COLO829 (cell line): ENCODE measurements at places on chromosomes 11 and 22.

- no peak for DNase-seq
These were observed 2.7 kb downstream of the TENM4 start for GRCh38 chr11:79437981-79438630.

- no peak for DNase-seq
These were observed 176.7 kb upstream of the TENM4 start for GRCh38 chr11:79617561-79617960.

DNA sequence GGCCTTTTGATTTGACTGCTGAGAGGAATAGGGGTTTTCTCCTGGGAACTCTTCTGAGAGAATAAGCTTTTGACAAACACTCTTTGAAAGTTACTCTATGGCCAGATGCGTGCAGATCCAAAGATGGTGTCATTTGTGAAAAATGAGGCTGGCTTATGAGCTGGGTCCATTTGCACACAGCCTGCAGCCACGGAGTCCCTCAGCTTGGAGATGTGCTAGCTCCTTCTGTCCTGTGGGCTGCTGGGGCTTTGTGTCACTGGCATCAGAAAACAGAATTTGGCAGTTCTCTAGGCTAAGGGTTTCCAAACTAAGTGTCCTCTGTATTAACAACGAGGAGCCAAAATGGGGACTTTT is 702.4 kb downstream of the NTM start:
- no peak for DNase-seq

DNA sequence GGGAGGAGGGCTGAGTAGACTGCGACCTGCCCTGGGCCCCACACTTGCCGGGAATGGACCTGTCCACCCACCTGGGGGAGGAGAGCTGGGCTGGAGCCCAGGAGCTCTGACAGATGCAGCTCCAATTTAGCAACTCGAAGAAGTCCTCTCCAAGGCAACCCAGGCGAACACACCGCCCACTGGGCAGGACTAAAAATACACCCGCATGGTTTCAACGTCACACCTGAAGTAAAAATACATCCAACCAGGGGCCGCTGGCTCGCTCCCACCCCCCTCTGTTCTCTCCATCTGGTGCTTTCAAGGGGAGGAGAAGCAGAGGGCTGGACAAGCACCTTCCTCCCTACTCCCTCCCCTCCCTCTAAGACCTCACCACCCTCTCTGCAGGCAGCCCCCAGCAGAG is 119.9 kb downstream of the FEZ1 start:
- no peak for DNase-seq

DNA sequence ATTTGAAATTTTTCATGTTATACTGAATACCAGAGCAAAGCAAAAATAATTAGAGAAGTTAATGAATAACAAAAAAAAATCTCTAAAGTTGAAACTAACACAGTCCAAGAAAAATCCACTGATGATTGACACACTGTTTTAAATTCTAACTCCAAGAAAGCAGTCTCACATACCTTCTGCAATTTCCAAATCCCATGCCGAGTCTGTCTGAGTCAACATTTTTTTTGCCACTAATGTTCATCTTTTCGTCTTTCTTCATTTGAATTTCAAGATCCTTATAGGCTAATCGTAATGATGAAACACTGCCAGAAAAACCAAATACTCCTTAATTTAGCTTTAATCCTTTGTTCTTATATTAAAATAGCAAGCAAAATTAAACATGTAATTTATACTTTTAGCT is 39.5 kb downstream of the ARFGAP3 start:
- DNase-seq, result no peak

DNA sequence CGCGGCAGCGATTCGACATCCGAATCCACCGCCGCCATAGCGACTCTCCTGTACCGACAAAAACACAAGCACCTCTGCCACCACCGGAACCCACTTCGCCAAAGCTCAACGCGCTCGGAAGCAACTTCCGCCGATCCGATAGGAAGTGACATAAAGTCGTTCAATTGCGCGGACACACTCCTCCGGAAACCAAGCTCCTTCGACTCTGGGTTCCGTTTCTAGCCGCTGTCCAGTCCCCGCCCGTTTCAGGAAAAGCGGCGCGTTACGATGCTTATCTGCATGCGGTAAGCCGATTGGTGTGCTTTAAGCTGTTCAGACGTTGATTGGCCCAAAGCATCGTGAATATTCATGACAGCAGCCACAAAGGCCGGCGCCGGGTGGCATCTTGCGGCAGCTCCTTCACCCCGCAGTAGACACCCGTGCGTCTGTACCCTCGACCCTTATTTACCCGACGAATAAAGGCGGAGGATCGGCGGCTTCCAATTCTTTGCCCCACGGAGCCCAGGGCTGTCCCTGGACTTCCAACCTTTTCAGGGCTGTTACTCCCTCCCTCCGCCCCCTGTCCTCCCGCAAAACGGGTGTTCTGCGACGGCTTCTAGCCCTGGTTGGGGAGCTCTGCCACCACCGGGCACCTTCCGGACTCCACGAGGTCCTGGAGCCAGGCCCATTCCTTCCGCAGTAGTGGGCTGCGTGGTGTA is at the start of gene TUT1:
Gene TUT1, minus strand, starts transcription at position 76 of the 698 bp plus-strand sequence. Its CDS starts 38 bp downstream, at position 38.
- DNase-seq, result peak; percentile 96

DNA sequence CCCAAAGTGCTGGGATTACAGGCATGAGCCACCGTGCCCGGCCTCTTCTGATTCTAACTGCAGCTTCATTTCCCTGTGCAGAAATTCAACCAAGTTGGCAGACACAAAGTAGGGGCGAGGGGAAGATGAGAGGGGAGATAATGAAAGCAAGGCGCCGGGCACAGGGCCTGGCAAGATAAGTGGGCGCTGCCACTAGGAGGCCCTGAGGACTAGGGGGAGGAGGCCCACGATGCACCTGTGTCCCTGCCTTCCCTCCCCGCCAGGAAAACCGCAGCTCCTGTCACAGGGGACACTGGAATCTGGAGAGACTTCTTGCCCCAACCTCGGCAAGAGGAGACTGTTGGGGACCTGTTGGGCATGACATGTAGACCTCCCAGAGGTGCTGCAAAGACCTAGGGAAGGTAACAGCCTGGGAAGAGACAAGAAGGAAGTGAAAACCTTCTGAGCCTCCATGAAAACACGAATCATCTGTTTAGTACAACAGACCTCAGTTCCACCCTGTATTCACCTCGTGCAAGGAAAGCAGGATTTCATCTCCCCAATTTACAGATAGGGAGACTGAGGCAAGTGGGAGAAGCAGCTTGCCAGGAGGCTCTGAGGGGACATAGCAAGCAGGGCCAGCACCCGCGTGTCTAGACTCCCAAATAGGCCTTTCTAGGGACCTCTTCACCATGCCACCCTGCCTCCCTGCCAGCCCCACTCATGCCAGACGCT is 3.1 kb upstream of the LGALS1 start:
- no peak for DNase-seq

GRCh38 chr22:19823191-19823901 is 31.3 kb downstream of the GNB1L start:
- DNase-seq, result no peak

GRCh38 chr11:130561441-130561881 is 113.0 kb downstream of the ADAMTS15 start:
- no peak for DNase-seq

DNA sequence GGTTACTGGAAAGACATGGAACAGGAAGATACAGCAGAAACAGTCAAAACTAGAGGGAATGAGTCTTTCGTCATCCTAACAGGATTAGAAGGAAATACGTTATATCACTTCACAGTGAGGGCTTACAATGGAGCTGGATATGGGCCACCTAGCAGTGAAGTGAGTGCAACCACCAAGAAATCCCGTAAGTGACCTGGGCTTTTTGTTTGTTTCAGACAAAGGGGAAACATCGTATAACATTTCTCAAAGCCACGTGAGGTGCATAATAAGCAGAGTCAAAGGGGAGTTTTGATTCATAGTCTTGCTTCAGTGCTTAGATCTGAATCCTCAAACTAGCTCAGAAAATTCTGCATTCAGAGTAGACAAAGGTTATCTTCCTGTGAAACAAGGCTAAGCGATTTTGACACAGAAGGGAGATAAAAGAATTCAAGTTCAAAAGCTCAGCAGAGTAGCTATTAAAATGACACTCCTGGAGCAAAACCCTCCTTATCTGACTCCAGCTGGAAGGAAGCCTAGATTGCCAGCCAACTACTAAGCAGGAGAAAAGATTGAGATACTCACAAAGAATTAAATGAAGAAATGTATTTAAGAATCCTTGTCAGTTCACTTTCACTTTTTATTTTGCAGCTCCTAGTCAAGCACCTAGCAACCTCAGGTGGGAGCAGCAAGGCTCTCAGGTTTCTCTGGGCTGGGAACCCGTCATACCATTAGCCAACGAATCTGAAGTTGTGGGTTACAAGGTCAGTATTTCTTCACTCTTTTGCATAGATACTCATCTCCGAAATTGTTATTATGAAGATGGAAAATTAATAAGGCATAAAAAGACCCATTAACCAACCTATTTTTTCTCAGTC is 346.4 kb upstream of the ARHGAP42 start:
- DNase-seq, result no peak

DNA sequence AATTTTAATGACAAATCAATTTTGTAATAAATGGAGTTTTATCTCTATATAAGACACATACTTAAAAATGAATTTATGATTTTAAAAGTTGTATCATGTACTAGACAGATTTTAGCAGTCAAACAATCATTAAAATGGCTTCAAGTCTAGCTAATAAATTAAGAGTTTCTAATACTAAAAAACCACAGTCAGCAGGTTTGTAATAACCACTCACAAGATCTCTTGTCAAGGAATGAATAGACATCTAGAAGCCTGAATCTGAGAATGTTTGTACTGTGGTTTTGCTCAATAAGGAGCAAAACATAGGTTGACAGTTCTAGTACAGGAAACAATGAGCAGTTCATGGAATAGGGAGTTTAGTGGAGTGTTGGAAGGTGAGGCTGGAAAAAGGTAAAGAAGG is 81.2 kb downstream of the DEUP1 start:
- no peak for DNase-seq

- no peak for DNase-seq
These were observed 87.5 kb upstream of the RCN1 start for GRCh38 chr11:32003335-32003734.

DNA sequence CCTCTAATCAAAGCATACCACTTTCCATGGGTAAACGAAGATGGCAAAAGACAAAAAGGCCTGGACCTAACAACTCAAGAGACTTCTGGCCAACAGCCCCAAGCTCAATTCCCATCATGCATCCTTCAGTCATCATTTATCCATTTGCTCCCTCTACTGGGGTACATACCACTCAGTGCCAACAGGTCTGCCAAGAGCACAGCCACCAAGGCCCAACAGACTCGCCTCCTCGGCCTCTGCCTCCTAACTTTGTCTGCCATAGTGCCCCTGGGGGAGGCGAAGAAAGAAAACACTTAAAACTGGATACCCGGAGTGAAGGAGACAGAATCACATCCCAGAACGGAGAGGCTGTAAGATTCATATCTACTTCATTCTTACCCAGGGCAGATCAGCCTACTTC is 1.1 kb downstream of the HYOU1 start:
- no peak for DNase-seq

DNA sequence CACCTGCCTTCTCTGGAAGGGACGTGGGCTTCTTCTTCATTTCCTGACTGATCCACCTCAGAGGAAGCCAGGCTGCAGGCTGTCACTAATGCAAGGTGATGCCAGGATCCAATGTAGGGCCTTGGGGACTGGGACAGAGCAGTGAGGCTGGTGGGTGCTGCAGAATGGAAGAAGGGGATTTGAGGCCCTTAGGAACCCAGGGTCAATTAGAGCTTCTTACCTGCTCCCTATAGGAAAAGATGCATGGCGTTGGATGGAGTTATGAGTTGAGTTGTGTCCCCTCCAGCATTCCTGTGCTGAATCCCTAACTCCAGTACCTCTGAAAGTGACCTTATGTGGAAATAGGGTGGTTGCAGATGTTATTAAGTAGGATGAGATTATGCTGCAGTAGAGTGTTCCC is 190.4 kb downstream of the MIAT start:
- DNase-seq, result no peak

- DNase-seq, result no peak
These were observed 6.8 kb downstream of the OR51B2 start for GRCh38 chr11:5317292-5317691.

GRCh38 chr11:100681064-100681502 is 6.0 kb upstream of the ARHGAP42 start:
- peak; percentile 66 for DNase-seq

DNA sequence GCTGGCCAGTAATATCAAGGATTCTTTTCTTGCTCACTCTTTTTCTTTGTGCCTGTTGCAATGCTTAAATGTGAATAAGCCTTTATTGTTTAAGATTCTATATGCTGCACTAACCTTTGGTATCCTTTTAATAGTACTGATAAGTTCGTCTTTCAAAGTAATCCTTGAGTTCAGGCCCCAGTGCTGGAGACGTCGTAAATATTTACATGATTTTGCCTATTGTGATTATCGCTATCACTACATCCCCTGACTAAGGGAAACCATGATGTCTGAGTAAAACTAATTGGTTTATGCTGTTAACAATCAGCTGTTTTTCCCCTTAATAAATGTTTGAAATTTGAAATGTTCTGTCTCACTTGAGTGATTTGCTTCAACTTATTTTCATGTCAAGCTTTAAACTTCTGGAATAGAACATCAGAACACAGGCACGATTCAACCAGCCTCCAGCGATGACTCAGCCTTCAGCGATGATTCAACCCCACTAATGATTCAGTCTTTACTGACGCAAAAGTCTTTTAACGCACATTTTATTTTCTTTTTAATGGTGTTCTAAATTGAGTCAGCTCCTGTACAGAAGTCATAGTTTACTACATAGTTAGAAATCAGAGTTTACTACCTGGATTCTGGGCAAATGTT is 3.9 kb downstream of the HTATIP2 start:
- peak; percentile 98 for DNase-seq

DNA sequence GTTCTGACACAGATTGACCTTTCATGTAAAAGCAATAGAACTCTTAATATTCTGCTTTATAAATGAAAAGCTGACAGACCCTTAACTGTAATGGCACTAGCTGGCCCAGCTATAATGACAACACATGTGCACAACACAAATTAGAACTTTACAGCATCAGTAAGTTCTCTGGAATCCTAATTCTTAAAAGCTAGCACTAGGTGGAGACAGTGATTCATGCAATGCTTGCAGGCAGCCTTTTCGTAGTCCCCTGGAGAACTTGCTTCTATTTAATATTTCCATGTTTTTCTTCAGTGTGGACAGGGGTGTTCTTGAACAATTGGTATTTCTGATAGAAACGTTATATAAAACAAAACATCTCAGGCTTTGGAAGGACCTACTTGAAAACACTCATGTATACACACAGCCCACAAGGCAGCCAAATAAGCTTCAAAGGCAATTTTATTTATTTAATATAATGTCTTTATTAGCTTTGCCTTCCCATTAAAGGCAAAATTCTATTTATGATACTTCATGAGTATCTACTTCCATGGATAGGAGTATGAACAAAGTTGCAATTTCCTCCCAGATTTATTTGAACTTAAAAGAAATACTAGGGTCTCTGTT is 374.3 kb upstream of the MPPED2 start:
- DNase-seq, result peak; percentile 27

DNA sequence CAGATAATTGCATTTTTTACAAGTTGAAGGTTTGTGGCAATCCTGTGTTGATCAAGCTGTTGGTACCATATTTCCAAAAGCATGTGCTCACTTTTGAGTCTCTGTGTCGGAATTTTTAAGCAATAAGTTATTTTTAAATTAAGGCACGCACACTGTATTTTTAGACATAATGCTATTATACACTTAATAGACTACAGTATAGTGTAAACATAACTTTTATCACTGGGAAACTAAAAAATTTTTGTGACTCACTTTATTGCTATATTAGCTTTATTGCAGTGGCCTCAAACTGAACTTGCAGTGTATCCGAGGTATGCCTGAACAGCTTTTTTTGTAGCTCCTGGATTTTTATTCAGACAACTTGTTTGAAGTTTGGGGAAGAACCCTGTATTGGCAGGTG is 31.3 kb upstream of the RRM1 start:
- DNase-seq, result no peak

- no peak for DNase-seq
These were observed 339.2 kb downstream of the TENM4 start for GRCh38 chr11:79101656-79102055.

GRCh38 chr11:116037861-116038260 is 533.6 kb upstream of the CADM1 start:
- DNase-seq, result no peak
